ENCODE measurements at places on chromosomes 7 and 10.

GRCh38 chr7:15889507-15889906 lies 203.0 kb upstream of the MEOX2 start:
- peak; percentile 35 for DNase-seq

GRCh38 chr10:62183857-62184795 lies 84.5 kb downstream of the RTKN2 start:
- no peak for DNase-seq

DNA sequence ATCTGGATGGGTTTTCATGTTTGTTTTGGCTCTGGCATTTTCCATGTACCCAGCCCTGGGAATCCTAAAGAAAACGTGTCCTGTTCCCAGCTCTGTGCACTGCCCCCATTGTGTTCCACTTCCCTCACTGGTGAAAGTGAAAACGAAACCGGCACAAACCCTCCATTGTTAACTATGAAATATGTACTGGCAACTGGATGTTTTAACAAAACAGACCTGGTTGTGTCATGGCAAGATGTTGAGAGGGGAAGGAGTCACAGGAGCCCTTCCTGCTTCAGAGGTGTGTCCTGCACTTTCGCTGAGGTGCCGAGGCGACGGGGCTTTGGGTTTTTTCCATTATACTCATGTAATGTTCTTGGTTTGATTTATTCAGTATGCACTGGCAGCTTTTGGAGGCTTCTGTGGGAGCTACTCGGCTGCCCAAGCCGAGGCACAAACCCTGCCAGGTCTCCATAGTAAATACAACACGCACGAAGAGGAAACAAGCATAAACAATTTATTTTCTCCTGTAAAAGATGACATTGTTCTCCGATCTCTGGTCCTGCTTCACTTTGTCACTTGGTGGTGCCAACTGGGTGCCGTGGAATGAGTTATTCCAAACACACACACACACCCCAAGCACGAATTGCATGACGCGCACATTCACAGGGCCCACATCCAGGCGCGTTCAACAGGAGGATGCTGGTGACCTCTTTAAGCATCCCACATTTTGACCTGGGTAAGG lies 118.2 kb downstream of the CDK6 start:
- DNase-seq: peak; percentile 54

DNA sequence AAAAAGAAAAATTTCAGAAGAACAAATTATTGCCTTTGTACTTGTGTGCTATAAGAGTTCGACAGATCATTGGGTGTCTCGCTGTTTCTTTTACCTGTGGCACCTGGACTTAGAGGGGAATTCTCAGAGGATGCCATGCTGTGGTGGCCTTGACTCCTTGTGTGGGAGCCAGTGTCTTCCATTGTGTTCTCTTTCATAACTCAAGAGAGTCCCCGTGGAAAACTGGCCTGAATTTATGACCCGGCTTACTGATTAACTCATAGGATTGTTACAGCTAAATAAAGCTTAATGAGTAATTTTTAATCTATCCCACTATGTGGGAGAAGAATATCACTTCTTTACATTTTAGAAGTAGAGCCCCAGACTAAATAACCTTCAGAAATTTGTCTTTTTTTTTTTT lies 54.5 kb downstream of the UBE3C start:
- DNase-seq: no peak

- no peak for DNase-seq
These were observed 3.0 kb upstream of the DMBT1 start for GRCh38 chr10:122557516-122557915.

DNA sequence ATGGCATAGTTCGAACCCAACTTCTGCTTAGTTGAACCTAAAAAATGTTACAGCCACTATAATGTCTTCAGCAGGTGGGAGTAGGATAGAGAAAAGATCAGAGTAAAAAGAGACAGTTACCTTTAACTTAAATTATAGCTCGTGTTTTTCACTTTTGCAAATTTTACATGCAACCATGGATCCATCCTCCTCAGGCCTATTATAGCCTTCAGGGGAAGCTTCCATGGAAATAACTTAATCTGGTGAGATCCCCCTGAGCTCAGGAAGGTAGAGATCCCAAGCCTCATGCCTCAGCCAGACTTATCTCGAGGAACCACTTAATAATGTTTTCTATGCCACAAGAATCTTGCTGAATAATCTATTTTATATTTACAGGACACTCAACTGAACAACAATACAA lies 159.4 kb upstream of the FAM3C start:
- no peak for DNase-seq

GRCh38 chr7:137316648-137317353 lies 26.7 kb downstream of the PTN start:
- DNase-seq: no peak

DNA sequence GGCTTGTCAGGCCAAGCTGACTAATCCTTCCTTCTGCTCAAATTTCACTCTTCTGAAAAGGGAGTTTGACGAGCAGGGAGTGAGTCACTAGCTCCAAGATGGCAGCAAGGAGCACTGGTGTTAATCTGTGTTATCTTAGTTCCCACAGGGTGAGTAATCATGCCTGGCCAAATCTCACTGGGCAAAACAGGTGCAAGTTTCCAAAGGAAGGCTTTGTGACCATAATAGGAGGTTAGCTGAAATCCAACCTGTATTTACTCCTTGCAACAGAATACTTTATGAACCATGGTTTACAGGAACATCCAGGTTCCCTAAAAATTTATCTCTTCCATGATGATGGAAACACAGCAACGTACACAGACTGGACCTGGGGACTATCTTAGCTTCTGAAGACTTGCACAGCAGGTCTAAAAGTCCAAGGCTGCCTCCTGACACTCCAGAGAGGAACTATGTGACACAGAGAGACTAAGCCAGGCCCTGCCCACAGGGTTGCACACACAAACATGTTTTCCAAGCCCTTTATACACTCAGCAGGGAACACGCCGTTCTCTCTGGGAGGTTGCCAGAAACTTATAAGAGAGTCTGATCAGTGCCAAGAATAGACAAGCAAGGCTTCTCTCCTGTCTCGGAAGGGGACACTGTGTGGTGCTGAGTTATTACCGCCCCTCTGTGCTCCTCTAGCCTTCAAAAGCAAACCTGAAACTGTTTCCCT lies 46.3 kb downstream of the PDK4 start:
- no peak for DNase-seq

GRCh38 chr7:107180378-107180777 lies 11.6 kb downstream of the HBP1 start:
- peak; percentile 28 for DNase-seq

- no peak for DNase-seq
These were observed 107.2 kb upstream of the C10orf90 start for GRCh38 chr10:126777714-126778113.

- no peak for DNase-seq
These were observed 32.5 kb upstream of the KNDC1 start for GRCh38 chr10:133127291-133128125.

DNA sequence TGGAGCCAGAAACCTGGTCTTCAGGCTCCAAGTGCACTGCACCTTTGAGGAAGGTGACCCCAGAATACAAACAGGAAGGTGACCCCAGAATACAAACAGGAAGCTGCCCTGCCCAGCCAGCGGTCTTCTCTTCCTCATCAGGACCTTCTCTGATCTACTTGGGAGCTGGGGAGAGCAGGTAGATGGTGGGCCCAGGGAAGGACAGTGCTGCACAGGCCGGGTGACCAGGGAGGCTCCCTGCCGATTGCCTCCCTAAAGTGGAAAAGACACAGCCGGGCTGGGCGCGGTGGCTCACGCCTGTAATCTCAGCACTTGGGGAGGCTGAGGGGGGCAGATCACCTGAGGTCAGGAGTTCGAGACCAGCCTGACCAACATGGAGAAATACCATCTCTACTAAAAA lies 151.8 kb upstream of the CHST15 start:
- DNase-seq: no peak

- DNase-seq: no peak
These were observed 3.0 kb downstream of the ZCCHC24 start for GRCh38 chr10:79442171-79443040.

DNA sequence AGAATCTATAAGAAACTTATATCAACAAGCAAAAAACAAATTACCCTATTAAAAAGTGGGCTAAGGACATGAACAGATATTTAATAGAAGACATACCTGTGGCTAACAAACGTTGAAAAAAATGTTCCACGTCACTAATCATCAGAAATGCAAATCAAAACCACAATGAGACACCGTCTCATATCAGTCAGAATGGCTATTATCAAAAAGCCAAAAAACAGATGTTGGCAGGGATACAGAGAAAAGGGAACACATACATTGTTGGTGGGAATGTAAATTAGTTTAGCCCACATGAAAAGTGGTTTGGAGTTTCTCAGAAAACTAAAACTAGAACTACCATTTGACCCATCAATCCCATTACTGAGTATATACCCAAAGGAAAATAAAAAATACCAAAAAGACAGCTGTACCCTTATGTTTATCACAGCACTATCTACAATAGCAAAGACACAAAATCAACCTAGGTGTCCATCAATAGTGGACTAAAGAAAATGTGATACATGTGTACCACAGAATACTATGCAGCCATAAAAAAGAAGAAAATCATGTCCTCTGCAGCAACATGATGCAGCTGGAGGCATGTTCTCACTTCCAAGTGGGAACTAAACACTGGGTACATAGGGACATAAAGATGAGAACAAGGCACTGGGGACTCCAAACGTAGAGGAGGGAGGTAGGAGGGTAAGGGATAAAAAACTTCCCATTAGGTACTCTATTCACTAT lies 83.8 kb upstream of the TMEM168 start:
- DNase-seq: no peak

DNA sequence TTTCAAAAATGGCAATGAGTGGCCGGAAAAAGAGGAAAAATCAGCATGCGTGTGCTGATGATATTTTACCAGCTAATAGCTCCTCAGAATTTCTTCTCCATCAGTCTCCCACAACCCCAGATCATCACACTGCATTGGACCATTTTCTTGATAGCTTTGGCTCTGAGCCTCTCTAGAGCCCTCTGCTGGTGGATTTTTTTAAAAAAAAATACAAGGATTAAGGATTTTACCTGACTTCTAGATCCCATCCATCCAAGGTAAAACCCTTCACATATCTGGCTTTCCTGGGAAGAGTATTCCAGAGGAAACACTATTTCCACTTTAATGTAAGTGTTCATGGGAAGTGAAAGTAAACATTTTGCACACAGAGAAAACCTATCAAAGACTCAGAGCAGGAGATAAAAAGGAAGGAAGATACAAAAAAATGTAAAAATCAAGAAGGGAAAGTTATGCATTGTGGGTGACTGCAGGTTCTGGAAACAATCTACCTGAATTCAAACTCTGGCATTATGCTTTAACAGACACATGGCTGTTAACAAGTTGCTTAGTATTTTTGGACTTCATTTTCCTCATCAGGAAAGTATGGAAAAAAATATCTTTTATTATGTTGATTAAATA lies 380.9 kb downstream of the LRRTM3 start:
- no peak for DNase-seq

- no peak for DNase-seq
These were observed 330.1 kb upstream of the LRGUK start for GRCh38 chr7:133796782-133797745.

- peak; percentile 4 for DNase-seq
These were observed 18.8 kb downstream of the MYO3A start for GRCh38 chr10:25952857-25953256.

GRCh38 chr10:107028236-107028635 lies 136.3 kb downstream of the SORCS1 start:
- DNase-seq: no peak

DNA sequence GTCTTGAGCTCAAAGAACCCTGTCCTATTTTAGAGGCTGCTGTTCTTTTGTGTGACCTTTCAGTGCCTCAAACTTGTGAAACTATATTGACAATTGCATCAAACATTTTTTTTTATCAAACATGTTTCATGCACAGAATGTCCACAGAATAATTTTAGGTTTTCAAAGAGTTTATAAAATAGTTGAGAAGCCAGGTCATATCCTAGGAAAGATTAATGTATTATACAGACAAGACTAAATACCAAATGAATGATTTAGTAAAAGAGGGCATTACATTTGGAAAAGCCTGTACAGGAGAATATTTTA lies 67.0 kb downstream of the CDK6 start:
- no peak for DNase-seq

- no peak for DNase-seq
These were observed 416.9 kb downstream of the THSD7A start for GRCh38 chr7:11415101-11415500.

DNA sequence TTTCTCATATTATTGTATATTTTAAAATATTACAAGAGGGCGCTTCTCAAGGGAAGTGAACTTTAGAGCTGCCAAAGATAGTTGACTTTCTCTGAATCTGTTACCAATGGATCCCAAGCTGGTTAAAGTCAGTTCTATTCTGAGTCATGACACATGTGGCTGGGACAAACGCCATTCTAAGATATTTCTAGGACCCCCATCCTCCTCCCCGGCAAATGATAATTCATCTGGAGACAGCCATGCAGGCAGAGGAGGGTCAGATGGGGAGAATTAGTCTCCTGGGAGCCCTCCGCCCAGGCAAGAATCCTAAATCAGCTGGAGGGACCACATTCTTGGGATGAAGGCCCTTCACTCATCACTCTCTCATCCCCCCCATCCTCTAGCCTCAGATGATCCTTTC lies 187.7 kb downstream of the GFRA1 start:
- DNase-seq: no peak

DNA sequence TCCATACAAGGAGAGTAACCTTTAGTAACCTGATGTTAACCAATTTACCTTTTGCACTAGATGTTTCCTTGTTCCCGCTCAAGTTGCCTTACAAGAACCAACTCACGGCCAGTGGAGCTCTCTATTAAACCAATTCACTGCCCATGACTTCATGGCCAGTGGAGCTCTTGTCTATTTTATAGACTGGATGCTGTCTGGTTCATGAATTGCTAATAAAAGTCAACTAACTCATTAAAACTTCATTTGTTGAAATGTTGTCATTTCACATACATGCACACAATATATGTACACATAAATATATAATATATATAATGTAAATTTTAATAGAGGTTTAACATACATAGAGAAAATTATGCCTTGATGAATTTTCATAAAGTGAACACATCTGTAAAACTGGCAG lies 216.3 kb downstream of the RNLS start:
- DNase-seq: no peak

Measured in SHP77 treated with DMSO at 0.1 percent for 48 hours (cell line).